CD4-positive, alpha-beta memory T cell (primary cell): ENCODE measurements at places on chromosomes 1 and 21. TPM values are rescaled to one million over a fixed set of nuclear protein-coding genes. Genes with fewer than 3 reads are reported as not detected.
A peak's percentile ranks its signal among the peaks of the same experiment; 100 is the strongest.

Gene HHAT
- total RNA-seq = 6.5 TPM

Gene CYP2J2
- 0.20 TPM for total RNA-seq

Gene CHIT1
- 0.78 TPM for total RNA-seq

GRCh38 chr1:1034439-1034781, 14.5 kb downstream of the AGRN start:
- no peak overlapping the region for H3K27ac ChIP-seq
- H3K27me3 ChIP-seq = peaks cover 12% of the 10 kb centered on the region
- H3K36me3 ChIP-seq = no peaks in the 10 kb centered on the region
- no peak overlapping the region for H3K4me3 ChIP-seq

DNA sequence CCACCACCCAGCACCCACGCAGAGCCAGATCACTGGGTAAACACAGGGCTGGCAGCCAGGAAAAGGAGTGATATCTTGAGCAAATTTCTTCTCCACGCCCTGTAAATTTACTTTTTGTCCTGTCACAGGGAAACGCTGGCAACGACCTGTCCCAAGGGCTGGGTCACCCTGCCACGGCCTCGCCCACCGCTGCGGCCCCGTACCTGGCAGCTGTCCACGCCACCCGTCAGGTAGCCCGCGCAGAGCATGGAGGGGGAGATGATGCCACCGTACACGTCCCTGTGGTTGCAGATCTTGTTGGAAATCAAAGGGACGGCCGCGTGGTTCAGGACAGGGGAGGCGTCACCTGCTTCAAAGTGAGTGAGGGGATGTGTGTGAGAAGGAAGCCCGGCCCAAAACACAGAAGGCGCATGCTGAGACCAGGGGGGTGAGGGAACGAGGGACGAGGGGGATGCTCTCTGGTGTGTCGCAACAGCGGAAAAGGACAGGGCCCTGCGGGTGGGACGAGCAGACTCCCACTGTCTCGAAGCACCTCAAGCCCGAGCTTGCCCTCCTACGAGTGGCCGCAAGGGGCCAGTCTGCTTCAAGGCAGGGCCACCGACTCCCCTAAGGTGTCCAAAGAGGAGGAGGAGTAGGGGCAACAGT, 10.1 kb upstream of the TFF1 start:
- H3K4me1 ChIP-seq = no peaks in the 10 kb centered on the region
- H3K27me3 ChIP-seq = no peaks in the 10 kb centered on the region
- H3K36me3 ChIP-seq = no peaks in the 10 kb centered on the region
- no peak overlapping the region for H3K4me3 ChIP-seq
- no peak for DNase-seq

DNA sequence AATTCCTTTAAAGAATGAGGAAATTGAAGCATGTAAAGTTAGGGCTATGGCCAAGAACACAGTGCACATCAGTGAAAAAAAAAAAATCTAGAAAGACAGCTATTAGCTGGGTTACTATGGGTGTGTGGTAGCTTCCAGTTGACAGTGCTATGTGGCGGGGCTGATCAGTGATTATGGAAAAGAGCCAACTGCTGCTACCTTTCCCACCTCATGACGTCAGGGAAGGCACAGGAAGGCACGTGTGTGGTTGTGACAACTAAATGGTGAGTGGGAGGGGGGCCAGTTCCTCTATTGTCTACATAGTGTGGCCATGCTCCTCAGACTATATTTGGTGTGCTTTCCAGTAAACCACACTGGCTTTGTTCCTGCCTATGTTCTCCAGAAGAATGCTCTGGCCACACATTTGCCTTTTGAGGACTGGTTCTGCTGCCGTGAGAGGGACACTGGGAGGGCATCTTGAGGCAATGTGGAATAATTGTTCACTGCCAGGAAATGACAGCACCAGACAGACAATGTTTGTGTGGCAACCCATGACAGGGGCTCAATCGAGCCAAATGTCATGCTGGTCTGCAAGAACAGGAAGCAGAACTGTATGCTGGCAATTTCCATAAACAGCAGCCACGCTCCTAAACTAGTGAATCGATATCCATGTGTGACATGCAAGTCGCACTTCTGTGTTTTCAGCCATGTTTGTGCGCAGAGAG, 3.0 kb upstream of the SDE2 start:
- peak; percentile 55 for DNase-seq
- H3K27me3 ChIP-seq = no peaks in the 10 kb centered on the region
- peak overlapping the region; percentile 50 for H3K27ac ChIP-seq
- no peak overlapping the region for H3K4me3 ChIP-seq
- H3K4me1 ChIP-seq = peaks cover 59% of the 10 kb centered on the region
- no peaks in the 10 kb centered on the region for H3K36me3 ChIP-seq

DNA sequence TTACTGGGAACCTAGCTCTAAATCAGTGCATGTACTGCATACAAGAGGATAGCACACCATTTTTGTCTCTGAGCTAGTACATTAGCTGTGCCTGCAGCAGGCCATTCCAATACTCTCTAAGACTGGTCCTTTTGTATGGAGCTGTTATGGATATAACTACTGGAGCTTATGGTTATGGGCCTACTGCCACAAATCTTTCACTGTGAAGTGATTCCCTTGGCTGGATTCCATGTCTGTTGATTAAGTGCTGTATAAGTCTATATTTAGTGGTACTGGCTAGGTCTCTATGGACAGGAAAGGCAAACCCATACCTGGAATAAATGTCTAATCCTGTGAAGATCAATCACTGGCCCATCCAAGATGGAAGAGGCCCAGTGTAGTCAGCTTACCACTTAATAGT, 12.0 kb downstream of the ZFYVE9 start:
- H3K4me1 ChIP-seq = no peaks in the 10 kb centered on the region
- no peaks in the 10 kb centered on the region for H3K36me3 ChIP-seq
- no peaks in the 10 kb centered on the region for H3K27me3 ChIP-seq
- no peak for DNase-seq
- no peak overlapping the region for H3K27ac ChIP-seq
- no peak overlapping the region for H3K4me3 ChIP-seq
